Kasumi-1 (cell line): ENCODE measurements at places on chromosomes 1 and 21.

- peak; percentile 59 for DNase-seq
Measured at GRCh38 chr1:115980998-115981993, 5.0 kb downstream of the SLC22A15 start.

- DNase-seq, result no peak
Measured at GRCh38 chr1:220796530-220796929, 9.8 kb downstream of the MTARC1 start.

- no peak for DNase-seq
Measured at GRCh38 chr1:210201681-210202080, 30.9 kb upstream of the SERTAD4 start.

GRCh38 chr21:34061983-34062382 lies 11.4 kb upstream of the MRPS6 start:
- DNase-seq, result peak; percentile 22

DNA sequence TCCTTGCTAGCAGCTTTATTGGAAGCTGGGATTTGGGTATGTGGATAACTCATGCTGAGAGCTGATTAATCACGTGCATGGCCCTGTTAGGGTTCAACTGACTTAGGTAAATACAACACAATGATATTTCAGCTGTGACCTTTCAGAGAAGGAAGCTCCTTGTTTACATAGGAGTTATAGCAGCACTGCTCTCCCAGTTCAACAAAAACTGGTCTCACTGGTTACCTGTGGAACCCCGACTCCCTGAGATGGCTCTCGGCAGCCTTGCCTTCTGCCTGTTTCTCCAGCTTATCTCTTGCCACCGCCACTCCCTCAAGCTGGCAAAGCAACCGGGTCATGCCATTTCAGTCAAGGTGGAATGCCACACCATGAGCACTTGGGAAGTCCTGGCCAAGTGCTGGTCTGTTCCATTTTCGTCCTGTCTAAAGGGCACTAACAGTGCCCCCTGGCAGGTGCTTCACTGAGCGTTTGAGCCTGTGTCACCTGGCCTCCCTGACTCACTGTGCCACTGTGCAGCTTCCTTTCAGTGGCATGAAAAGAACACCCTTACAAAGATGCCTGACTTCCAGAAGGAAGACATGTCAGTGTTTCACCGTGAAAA lies 31.6 kb downstream of the DOP1B start:
- no peak for DNase-seq

DNA sequence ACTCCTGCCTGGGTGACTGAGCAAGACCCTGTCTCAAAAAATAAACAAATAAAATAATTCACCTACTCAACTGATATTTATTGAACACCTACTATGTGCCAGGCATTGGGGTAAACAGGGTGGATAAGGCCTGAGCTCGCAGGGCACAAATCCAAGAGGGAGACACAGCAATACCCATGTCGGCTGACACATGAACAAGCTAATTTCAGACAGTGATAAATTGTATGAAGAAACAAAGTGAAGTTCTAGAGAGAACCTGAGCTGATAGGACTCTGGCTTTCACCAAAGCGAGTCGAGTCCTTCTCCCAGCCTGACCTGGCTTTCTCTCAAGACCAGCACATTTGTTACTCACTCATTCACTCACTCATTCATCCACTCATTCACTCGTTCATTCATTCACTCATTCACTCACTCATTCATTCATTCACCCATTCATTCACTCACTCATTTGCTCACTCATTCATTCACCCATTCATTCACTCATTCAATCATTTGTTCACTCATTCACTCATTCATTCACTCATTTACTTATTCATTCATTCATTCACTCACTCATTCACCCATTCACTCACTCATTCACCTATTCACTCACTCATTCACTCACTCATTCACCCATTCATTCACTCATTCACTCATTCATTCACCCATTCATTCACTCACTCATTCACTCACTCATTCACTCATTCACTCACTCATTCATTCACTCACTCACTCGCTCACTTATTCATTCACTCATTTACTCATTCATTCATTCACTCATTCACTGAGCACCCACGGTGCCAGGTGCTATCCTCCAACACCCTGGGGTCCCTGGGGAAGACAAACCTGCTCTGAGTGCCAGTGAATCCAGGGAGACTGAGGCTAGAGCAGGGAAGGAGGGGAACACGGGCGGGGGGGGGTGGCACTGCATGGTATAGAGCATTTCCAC lies 37.4 kb upstream of the CASZ1 start:
- no peak for DNase-seq

DNA sequence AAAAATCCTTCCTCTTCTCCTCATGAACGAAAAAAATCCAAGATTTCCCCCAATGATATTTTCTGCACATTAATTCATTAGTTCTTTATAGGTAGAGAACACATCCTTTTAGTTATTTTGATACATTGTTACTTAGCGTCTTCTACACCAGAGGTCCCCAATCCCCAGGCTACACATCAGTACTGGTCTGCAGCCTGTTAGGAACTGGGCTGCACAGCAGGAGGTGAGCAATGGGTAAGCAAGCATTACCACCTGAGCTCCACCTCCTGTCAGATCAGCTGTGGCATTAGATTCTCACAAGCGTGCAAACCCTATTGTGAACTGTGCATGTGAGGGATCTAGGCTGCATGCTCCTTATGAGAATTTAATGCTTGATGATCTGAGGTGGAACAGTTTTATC lies 13.0 kb downstream of the EXTL2 start:
- DNase-seq, result no peak

DNA sequence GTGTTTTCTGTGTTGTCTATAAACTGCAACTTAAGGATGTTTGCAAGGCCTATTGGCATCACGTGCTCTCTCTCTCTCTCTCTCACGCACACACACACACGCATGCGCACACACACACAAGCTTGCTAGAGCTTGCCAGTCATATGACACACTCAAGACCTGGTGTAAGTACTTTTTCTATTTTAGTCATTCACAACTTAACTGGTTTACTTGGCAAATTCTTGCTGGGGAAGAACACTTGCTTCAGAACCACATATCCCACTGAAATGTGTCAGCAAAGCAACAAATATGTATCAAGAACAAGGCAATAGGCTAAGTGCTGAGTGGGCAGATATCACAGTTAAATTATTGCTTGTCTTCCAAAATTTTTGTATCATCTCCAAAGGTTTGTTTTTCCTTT lies 107.8 kb downstream of the DISC1 start:
- DNase-seq, result no peak

- DNase-seq, result peak; percentile 64
Measured at GRCh38 chr1:225318706-225319575, 108.9 kb downstream of the LBR start.

- DNase-seq, result no peak
Measured at GRCh38 chr1:217136895-217137205, 413.6 kb upstream of the ESRRG start.

DNA sequence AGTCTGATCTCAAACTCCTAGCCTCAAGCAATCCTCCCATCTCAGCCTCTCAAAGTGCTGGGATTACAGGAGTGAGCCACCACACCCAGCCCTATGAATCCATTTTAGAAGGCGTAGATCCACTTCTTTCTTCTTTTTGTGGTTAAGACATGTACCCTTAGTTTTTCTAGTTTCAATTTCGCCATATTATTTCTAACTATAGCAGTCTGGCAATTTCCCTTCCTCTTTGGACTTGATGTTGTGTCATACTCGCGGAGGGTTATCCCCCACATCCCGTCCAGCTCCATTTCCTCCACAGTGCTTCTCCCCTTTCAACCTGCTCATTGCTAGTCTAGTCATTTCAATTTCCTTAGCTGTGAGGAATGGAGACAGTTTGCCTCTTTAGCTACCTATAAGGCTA lies 5.2 kb upstream of the LRRC8D start:
- peak; percentile 96 for DNase-seq

GRCh38 chr1:172339842-172340241 lies 80.6 kb upstream of the C1orf105 start:
- no peak for DNase-seq

DNA sequence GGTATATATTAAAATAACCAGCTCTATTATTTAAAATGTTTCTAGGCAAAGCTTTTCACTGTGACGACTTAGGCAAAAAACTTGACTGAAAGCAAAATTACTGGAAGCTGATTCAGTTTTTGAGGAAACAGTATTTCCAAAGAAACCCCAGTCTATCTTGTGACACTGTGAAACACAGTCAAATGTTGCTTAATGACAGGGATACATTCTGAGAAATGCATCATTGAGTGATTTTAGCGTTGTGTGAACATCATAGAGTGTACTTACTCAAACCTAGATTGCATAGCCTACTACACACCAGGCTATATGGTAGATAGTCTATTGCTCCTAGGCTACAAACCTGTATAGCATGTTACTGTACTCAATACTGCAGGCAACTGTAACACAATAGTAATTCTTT lies 116.9 kb upstream of the KCNK1 start:
- DNase-seq, result no peak

DNA sequence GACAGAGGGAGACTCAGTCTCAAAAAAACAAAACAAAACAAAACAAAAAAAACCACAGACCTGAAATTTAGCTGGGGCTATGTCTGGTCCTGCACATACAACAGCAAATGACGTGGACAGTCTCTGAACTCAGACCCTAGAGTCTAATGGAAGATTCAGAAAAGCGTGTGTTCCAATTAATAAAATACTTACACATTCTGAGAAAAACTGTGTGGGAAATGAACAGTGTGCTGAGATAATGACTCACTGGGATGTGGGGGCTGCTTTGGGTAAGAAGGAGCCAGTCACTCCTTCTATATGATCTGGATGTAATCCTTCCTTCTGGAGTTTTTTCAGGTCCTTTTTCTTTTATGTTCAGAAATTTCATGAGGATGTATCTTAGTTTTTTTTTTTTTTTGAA lies 29.4 kb downstream of the CLDN14 start:
- no peak for DNase-seq

GRCh38 chr1:158112994-158113758 lies 67.5 kb upstream of the CD1D start:
- no peak for DNase-seq

- no peak for DNase-seq
Measured at GRCh38 chr1:174996476-174996875, 3.3 kb upstream of the CACYBP start.

- DNase-seq, result no peak
Measured at GRCh38 chr1:154574716-154575115, 7.1 kb downstream of the CHRNB2 start.

GRCh38 chr1:2460996-2461751 lies 14.9 kb upstream of the PLCH2 start:
- no peak for DNase-seq

DNA sequence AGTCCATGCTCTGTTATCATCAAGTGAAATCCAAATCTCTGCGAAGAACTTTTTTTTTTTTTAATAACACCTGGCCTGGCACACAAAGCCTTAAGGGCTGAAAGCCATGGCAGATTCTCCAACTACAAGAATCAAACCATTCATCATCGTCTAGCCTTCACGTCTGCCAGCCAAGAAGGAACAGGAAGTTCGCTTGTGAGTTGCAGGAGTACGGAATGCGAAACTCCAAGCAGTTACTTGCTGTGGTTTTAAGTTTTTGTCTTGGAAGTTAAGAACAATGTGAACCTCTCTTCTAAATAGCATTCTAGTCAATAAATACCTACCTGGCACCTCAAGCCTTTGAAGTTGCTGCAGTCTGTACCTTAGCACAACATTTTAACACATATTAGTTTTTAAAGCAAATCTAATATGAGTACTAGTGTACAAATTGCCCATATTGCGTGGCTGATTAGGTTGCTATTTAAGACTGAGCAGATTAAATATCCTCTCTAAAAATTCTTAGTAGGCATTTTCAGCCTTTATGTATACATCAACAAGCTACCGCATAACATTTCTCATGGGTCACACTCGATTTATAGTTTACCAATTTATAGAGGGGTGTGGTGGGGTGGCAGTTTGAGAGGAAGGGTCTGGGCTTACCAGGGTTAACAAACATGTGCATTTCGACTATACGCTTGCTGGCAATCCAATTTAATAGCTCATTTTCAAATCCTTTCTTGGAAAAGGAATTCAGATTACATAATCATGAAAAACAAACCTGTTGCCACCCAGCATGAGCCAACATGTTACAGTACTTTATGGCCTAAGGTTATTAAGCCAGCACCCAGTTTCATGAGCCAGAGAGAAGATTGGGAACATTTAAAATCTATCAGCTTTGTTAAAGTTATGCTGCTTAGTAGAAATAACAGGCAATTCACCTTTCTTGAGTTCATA lies 22.2 kb upstream of the PTPN14 start:
- no peak for DNase-seq

- no peak for DNase-seq
Measured at GRCh38 chr1:18217398-18218043, 109.9 kb downstream of the IGSF21 start.

GRCh38 chr1:107807405-107807804 lies 157.6 kb downstream of the VAV3 start:
- DNase-seq, result no peak

DNA sequence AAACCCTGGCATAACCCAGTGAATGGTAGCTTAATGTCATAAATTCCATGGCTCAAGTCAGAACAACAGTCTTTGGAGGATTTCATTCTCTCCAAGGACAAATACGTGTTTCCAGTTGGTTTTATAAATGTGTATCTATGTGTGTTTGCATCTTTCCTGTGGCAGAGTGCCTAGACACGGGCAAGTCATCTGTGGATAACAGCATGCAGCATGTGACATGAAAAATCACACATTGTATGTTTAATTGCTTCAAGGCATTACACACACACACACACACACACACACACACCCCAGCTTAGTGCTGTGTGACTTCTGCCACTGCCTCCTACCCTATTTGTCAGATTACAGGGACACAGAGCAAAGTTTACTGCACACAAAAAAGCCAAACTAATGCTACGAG lies 68.2 kb upstream of the SSX2IP start:
- no peak for DNase-seq

GRCh38 chr1:76428028-76428427 lies 353.5 kb downstream of the ST6GALNAC3 start:
- DNase-seq, result no peak

DNA sequence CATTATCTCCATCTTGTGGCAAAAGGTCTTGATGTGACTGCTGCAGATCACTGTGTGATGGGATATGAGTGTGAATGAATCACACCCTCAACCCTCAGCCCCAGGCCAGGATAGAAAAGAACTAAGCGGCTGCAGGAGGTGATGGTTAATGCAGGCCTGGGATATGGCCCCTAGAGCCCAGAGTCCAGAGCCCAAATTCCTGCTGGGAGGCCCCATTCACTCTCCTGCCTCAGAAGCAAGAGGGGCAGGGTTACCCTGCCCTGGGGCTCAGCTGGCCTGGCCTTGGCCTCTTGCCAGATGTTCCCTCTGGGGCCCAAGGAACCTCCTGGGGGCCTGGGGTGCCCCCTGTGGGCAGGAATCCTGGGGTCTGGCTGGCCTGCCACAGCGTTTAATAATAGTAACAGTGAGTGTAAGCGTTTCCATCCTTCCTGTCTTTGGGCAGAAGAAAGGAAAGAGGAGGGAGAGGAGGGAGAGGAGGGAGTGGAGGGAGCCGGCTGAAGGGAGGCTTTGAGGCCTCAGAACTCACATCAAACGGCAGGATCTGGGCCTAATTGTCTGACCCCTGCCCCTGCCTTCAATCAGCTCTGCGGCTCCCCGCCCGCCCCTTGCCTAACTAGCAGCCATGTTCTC lies 26.2 kb downstream of the DMAP1 start:
- peak; percentile 42 for DNase-seq

DNA sequence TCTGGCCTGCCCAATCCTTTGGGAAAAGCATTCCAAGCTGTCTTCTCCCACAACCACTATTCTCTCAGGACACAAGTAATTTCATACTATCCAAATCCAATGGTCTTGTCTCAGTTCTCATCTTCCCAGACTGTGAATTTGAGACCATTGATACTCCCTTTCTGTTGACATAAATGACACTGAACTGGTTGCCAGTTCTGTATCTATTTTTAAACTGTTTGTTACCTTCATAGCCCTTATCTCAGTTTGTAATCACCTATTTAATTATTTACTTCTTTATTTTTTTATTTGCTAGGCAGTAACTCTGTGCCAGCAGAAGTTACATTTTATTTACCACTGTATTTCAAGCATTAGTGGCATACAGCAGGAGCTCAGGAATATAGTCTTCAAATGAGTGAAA lies 24.0 kb downstream of the TCEANC2 start:
- no peak for DNase-seq
